ENCODE measurements at places on chromosomes 11 and 22. TPM values are rescaled to one million over a fixed set of nuclear protein-coding genes. Genes with fewer than 3 reads are reported as not detected.
A peak's percentile ranks its signal among the peaks of the same experiment; 100 is the strongest.

- peak overlapping the region; percentile 100 for H3K4me3 ChIP-seq
- H3K4me1 ChIP-seq = peaks cover 9% of the 10 kb centered on the region
- H3K36me3 ChIP-seq = no peaks in the 10 kb centered on the region
These were observed 767 bp downstream of the SLC43A1 start for GRCh38 chr11:57514538-57515331.

- no peaks in the 10 kb centered on the region for H3K4me1 ChIP-seq
- no peak for DNase-seq
These were observed at the start of gene OR5L1 for GRCh38 chr11:55811067-55811466. OR5L1 (plus strand) TSS chr11:55811367; CDS start chr11:55811467, 100 bp downstream.

GRCh38 chr11:35550374-35551036 lies 25.1 kb upstream of the PAMR1 start:
- H3K27me3 ChIP-seq = no peaks in the 10 kb centered on the region
- H3K36me3 ChIP-seq = no peaks in the 10 kb centered on the region
- DNase-seq = no peak
- no peak overlapping the region for H3K27ac ChIP-seq

DNA sequence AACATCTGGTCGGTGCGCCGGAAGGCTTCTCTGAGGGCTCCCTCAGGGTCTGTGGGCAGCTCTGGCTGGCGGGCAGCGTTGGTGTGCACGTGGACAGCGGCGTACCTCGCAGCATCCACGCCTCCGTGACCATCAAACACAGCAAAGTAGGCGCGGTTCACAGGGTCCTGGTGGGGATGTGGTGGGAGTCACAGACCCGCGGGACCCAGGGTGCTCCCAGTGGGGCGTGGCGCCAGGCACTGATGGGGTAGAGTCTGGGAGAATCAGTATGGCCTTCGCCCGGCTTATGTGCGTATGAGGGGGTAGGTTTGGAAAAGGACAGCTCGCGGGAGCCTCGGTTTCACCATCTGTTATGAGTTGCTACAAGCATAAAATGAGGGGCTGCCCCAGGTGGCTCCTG lies 19.2 kb downstream of the PPM1F start:
- H3K27me3 ChIP-seq = no peaks in the 10 kb centered on the region
- peaks cover 23% of the 10 kb centered on the region for H3K4me1 ChIP-seq

DNA sequence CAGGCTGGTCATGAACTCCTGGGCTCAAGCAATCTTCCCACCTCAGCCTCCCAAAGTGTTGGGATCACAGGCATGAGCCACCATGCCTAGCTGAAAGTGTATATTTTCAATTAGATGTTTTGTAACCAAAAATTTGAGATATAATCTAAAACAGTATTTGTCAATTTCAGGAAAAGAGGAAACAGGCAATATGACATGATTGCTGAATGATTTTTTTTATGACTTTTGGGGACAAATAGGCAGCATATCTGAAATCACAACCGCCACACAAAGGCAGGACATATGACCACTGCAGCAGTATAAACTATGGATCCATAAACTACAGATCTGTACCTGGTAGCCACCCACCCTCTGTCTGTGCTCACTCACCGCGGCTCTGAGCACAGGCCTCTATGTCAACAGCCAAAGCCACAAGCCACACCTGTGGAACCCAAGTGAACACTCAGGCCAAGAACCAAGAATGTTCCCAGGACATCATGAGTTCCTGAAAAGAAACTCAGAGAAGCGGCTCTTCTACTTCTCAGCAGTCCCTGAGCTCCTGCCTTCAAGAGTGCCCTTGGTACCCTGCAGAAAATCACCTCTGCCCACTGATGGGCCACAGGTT lies 22.5 kb downstream of the PISD start:
- no peaks in the 10 kb centered on the region for H3K27me3 ChIP-seq
- no peak overlapping the region for H3K27ac ChIP-seq
- no peaks in the 10 kb centered on the region for H3K36me3 ChIP-seq
- H3K4me1 ChIP-seq = peaks cover 18% of the 10 kb centered on the region
- no peak for DNase-seq

- H3K27ac ChIP-seq = peak overlapping the region; percentile 79
- H3K4me3 ChIP-seq = no peak overlapping the region
- DNase-seq = no peak
- H3K4me1 ChIP-seq = peaks cover 70% of the 10 kb centered on the region
- no peaks in the 10 kb centered on the region for H3K27me3 ChIP-seq
These were observed 7.3 kb downstream of the CERK start for GRCh38 chr22:46730568-46731245.

- no peak overlapping the region for H3K4me3 ChIP-seq
- no peaks in the 10 kb centered on the region for H3K27me3 ChIP-seq
- no peaks in the 10 kb centered on the region for H3K36me3 ChIP-seq
These were observed 362.3 kb upstream of the KIRREL3 start for GRCh38 chr11:127362754-127363308.

- DNase-seq = no peak
- H3K27ac ChIP-seq = no peak overlapping the region
- H3K27me3 ChIP-seq = no peaks in the 10 kb centered on the region
- H3K4me1 ChIP-seq = no peaks in the 10 kb centered on the region
- no peaks in the 10 kb centered on the region for H3K36me3 ChIP-seq
These were observed 51.6 kb downstream of the DHCR7 start for GRCh38 chr11:71396548-71397123.

DNA sequence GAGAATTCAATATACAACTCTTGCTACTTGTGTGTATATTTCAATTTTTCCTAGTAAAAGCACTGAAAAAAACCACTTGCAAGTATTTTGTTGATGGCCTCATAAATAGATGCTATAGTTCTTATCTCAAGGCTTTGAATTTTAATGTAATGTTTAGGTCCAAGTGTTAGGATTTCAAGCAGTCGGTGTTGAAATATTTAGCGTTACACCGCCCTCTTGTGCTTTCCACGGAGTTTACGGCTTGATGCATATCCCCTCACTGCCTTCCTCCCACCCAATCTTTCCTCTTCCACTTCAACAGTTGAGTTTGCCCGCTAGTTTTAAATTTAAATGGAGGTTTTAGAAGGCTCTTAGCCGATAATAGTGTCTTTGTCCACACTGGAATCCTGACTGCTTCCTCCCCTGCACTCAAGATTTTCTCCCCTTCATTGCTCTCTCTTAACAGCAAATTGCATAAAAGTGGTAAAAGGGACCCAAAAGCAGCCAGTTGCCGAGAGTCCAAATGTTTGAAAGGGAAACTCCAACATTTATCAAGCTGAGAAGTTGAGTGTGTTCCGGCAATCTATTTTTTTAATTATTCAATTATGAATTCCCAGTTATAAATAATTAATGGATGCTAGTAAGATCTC lies 25.9 kb upstream of the HTATIP2 start:
- no peak overlapping the region for H3K27ac ChIP-seq
- H3K4me1 ChIP-seq = no peaks in the 10 kb centered on the region
- no peak for DNase-seq
- H3K4me3 ChIP-seq = no peak overlapping the region
- H3K36me3 ChIP-seq = no peaks in the 10 kb centered on the region
- H3K27me3 ChIP-seq = peaks cover 7% of the 10 kb centered on the region

- no peak for DNase-seq
- H3K27me3 ChIP-seq = no peaks in the 10 kb centered on the region
- no peak overlapping the region for H3K27ac ChIP-seq
- H3K36me3 ChIP-seq = no peaks in the 10 kb centered on the region
- no peak overlapping the region for H3K4me3 ChIP-seq
These were observed 12.3 kb upstream of the CABP7 start for GRCh38 chr22:29707471-29707870.

DNA sequence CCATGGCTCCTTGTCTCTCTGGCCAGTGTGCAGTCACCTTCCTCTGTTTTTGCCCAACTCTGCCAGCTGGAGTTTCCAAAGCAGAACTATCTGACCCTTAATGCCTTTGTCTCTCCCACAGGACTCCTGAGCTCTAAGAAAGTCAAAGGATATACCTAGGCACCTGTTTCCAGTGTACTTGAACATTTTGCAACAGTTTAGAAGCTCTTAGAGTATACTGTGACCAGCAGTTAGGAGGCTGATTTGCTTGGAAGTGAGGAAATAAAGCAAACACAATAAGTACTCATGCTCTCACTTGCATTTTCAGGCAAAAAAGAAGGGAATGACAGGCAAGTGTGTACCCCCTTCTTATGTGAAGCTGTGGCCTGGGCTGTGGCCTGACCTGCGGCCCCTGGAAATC lies 204.3 kb upstream of the PLET1 start:
- no peak overlapping the region for H3K4me3 ChIP-seq
- H3K27me3 ChIP-seq = no peaks in the 10 kb centered on the region
- no peak overlapping the region for H3K27ac ChIP-seq
- H3K36me3 ChIP-seq = no peaks in the 10 kb centered on the region

GRCh38 chr22:44403166-44403565 lies 90.4 kb upstream of the SHISAL1 start:
- H3K4me1 ChIP-seq = no peaks in the 10 kb centered on the region
- no peaks in the 10 kb centered on the region for H3K36me3 ChIP-seq

- H3K36me3 ChIP-seq = no peaks in the 10 kb centered on the region
- H3K4me3 ChIP-seq = no peak overlapping the region
- H3K27me3 ChIP-seq = no peaks in the 10 kb centered on the region
- no peak for DNase-seq
- peaks cover 72% of the 10 kb centered on the region for H3K4me1 ChIP-seq
These were observed 9.8 kb downstream of the PPP6R3 start for GRCh38 chr11:68470304-68470811.

DNA sequence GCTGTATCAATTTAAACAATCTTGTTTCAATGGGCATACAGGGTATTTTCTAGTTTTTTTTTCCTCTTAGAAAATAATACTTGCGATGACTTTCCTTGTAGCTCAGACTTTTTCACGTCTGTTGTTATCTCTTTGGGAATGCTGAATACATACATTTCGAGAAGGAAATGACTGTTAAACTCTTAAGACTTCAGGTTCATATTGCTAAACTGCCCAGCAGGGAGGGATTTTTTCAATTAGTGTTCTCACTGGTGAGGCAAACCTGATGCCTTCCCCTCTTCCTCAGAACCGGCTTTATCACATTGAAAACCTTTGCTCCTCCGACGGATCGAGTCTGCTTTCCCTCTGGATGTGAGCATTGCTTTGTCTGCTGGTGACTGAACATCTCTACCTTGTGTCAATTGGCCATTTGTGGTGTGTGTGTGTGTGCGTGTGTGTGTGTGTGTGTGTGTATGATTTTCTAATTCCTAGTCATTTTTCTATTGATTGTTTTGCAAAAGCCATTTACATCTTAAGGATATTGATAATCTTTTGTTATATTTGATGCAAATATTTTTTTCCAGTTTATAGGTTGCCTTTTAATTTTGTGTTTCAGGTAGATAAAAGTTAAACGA lies 6.6 kb downstream of the NEAT1 start:
- peaks cover 52% of the 10 kb centered on the region for H3K4me1 ChIP-seq
- peaks cover 3% of the 10 kb centered on the region for H3K36me3 ChIP-seq
- no peak for DNase-seq
- peak overlapping the region; percentile 100 for H3K27ac ChIP-seq
- peak overlapping the region; percentile 81 for H3K4me3 ChIP-seq

CNTN5 gene
- total RNA-seq = not detected

MMP3 gene
- 10.4 TPM for total RNA-seq

- no peak for DNase-seq
- no peaks in the 10 kb centered on the region for H3K4me1 ChIP-seq
- H3K36me3 ChIP-seq = no peaks in the 10 kb centered on the region
- no peaks in the 10 kb centered on the region for H3K27me3 ChIP-seq
These were observed 44.8 kb downstream of the PRR5L start for GRCh38 chr11:36340897-36341296.

DNA sequence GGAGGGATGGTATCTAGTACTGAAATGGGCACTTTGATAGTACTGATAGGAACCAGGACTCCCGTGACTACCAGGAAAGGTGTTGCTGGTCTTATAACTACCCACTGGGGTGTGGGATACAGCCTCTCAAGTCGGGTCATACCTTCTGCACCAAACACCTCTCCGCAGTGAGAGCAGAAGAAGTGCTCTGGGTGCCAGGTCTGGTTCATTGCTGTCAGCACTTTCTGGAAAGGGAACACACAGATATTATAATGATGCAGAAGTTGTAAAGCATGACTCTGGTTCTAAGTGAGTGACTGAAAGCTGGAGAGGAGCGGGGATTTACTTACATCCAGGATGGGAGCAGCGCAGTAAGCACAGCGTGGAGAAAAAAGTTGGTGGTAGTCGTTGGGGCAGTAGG lies 26.0 kb downstream of the LPXN start:
- H3K4me1 ChIP-seq = no peaks in the 10 kb centered on the region
- no peak overlapping the region for H3K27ac ChIP-seq
- no peaks in the 10 kb centered on the region for H3K27me3 ChIP-seq
- no peak for DNase-seq

DNA sequence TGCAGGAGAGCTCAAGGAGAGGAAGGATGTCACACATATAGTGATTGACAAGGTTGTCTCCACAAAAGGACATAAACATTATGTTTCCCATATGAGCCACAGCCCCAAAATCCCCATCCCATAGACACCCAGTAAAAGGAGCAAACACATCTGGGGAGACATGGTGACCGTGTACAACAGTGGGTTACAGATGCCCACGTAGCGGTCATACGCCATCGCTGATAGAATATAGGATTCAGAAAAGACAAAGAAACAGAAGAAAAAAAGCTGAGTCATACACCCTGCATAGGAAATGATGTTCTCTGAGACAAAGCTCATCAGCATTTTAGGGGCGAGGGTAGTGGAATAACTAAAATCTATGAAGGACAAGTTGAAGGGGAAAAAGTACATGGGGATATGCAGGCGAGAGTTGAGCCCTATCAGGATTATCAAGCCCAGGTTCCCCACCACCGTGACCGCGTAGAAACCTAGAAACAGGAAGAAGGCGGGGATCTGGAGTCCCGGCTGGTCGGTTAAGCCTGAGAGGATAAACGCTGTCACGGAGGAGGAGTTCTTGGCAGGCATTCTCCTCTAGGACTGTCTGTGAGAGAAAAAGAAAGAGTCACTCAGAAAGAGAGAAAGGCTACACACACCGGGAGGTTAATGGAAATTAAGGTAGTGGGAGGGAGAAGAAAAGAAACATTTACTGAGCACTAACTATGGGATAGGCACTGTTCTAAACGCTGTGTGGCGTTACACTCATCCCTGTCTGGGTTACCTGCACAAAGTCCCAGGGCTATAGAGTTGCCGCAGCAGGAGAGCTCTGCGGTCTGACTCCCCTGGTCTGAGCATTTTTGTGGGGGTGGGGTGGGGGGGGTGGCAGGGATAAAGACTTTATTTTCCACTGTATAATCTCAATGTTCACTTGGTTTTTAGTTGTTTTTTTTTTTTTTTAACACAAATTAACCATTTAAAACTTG lies 36.1 kb upstream of the OR8B8 start:
- H3K36me3 ChIP-seq = no peaks in the 10 kb centered on the region
- no peak for DNase-seq
- H3K4me3 ChIP-seq = peak overlapping the region; percentile 26
- no peaks in the 10 kb centered on the region for H3K27me3 ChIP-seq
- H3K4me1 ChIP-seq = no peaks in the 10 kb centered on the region

- H3K36me3 ChIP-seq = no peaks in the 10 kb centered on the region
- H3K4me1 ChIP-seq = no peaks in the 10 kb centered on the region
- no peak for DNase-seq
- no peaks in the 10 kb centered on the region for H3K27me3 ChIP-seq
- H3K27ac ChIP-seq = no peak overlapping the region
These were observed 149.8 kb downstream of the TTC17 start for GRCh38 chr11:43508511-43508918.

Measured in gastrocnemius medialis (tissue), 4 donors.